Stimulated activated CD4-positive, alpha-beta T cell treated with anti-CD3 and anti-CD28 coated beads, Interleukin-1b, Interleukin-23, amount 100 ng/mL, for 1 hour (primary cell): ENCODE measurements at places on chromosomes 5 and 9.

DNA sequence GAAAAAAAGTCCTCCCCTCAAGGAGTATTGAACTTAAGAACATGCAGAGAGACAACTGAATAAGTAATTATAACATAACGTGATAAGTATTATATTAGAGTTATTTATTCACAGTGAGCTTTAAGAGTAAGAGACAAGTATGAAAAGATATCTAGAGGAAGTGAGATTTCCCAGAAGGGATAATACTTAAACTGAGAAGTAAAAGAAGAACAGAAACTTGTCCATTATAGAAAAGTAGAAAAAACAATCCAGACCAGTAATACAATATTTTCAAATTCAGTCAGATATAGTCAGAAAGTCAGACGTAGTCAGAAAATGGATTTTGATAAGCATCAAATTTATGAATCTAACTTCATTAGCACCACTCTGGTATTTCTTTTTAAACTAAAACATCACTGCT is 613.0 kb upstream of the CCNG1 start:
- no peak for DNase-seq

DNA sequence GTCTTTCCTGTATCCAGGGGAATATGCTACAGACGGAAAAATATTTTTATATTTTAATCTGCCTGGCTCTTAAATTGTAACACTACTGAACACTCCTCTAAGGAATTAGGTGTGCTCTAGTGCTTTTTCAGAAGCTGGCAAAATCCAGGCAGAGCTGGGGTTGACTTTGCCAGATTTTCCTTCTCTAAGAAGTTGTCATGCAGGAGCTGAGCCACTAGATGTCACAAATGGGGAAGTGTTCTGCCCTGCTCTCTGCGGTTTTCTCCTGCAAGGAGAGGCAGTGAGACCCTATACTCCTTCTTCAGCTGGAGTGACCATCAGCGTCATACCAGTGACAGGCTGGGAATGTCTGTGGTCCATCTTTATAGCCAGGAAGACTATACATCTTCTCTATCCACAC is 112.5 kb downstream of the HAPLN1 start:
- DNase-seq = no peak

DNA sequence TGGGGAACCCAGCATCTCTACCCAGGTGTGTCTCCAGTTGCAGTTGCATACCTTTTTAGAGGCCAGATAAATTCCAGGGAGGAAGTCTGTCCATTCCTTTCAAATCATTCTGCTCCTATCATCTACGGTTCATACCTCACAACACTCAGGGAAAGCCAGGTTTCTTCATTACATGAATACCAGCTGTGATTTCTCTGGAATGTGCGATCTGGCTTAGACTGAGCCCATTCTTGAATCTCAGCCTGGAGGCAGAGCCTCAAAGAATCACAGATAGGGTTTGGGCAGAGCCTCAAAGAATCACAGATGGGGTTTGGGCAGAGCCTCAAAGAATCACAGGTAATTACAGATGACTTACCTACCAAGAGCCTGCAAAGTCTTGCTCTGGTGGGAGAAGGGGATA is 7.2 kb downstream of the P4HA2 start:
- DNase-seq = no peak

- DNase-seq = no peak
These were observed at the start of gene CSF1R for GRCh38 chr5:150085950-150086715. Gene CSF1R (minus strand): TSS chr5:150086554. CDS start chr5:150086427, 127 bp downstream.

GRCh38 chr9:115035841-115036612 is 81.9 kb downstream of the TNC start:
- no peak for DNase-seq

DNA sequence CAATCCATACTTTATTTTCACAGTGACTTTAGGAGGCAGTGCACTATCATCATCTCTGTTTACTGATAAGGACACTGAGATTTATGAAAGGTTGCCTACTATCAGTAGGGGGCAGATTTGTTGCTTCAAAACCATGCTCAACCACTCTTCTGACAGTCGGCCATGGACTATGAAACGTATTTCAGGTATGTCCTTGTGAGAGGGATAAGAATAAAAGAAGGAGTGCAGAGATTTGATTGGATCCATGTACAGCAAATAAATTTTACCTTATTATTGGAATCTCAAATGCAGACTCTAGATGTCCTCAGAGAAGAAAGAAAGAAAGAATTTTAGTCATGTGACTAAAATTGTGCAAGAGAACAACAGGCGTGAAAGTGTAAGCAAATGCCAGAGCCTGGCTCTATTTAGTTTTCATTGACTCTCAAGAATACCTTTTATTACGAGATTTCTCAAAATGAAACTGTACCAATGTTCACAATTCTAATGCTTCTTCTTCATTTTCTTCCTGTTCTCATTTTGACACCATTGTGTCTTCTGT is 296.6 kb upstream of the RASA1 start:
- DNase-seq = no peak

DNA sequence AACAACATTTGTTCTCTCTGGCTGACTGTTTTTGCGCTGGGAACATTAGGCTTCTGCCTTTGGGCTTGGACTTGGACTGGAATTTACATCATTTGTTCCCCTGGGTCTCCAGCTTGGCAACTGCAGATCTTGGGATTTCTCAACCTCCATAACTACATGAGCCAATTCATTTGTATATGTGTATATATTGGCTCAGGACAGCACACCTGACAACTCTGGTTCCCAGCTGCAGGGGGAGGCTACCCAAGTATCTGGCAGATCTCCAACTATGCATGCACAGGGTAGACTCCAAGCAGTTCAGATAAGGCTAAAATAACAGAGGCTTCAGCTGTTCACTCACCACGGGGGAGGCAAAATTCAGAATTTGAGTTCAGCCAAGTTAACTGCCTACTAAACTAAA is 31.6 kb upstream of the F2RL1 start:
- DNase-seq = no peak

DNA sequence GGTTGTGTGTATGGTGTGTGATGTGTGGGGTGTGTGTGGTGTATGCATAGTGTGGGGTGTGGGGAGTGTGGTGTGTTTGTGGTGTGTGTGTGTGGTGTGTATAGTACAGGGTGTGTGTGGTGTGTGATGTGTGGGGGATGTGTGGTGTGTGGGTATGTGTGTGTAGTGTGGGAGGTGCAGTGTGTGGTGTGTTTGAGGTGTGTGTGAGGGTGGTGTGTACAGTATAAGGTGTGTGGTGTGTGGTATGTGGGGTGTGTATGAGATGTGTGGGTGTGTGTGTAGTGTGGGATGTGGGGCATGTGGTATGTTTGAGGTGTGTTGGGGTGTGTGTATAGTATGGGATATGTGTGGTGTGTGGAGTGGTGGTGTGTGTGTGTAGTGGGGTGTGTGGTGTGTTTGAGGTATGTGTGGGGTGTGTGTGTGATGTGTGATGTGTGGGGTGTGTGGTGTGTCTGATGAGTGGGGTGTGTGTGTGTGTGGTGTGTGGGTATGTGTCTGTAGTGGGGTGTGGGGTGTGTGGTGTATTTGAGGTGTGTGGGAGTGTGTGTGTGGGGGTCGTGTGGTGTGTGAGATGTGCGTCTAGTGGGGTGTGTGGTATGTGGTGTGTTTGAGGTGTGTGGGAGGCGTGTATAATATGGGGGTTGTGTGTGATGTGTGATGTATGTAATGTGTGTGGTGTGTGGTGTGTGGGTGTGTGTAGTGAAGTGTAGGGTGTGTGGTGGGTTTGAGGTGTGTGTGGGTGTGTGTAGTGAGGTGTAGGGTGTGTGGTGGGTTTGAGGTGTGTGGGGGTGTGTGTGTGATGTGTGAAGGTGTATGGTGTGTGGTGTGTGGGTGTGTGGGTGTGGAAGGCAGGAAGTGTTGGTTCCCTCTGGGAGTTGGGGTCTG is 8.6 kb downstream of the ECSCR start:
- DNase-seq = no peak

DNA sequence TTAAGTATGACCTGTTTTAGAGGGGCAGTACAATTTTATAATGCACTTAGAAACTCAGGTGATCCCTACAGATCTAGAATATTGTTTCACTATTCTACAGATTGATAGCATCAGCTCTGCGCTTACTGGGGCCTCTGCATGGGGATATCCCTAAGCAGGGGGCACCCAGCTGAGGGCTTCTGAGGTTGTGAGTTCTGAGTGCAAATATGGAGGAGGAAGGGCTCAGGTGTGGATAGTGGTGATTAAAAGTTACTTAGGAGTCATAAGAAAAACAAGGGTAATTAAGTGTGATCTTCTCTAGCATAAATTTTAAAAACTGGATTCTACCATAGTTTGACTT is 274.4 kb downstream of the EFNA5 start:
- no peak for DNase-seq

DNA sequence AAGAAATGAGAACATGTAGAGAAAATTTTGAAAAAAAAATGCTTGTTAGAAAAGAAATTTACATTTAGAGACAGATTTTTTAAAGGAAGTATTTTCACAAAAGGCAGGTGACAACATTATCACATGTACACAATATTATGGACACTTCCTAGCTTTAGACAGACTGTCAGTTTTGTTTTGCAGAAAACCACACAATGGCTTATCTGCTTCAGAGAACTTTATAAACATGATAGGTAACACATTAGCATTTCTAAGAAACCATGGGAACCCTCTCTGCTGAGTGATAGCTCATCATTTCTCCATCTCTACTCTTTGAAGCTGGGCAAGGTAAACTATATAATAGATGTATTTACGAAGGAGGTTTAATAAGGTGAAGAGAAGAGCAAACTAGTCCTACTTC is 25.6 kb downstream of the POU5F2 start:
- DNase-seq = no peak

GRCh38 chr5:136129445-136129844 is 3.2 kb upstream of the SMAD5 start:
- no peak for DNase-seq

DNA sequence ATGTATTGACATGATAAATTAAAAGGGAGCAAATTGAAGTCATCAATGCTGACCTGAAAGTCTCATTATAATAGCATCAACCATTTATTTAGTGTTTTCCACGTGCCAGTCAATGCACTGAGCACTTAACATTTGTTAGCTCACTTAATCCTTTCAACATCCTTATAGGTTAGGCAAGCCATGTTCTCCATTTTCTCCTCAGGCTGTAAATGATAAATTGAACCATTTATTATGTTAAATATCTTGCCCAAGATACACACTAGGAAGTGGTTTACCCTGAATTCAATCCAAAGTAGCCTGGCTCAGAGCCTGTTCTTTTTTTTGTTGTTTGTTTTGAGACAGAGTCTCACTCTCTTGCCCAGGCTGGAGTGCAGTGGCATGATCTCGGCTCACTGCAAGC is 25.0 kb upstream of the SNX2 start:
- DNase-seq = no peak

DNA sequence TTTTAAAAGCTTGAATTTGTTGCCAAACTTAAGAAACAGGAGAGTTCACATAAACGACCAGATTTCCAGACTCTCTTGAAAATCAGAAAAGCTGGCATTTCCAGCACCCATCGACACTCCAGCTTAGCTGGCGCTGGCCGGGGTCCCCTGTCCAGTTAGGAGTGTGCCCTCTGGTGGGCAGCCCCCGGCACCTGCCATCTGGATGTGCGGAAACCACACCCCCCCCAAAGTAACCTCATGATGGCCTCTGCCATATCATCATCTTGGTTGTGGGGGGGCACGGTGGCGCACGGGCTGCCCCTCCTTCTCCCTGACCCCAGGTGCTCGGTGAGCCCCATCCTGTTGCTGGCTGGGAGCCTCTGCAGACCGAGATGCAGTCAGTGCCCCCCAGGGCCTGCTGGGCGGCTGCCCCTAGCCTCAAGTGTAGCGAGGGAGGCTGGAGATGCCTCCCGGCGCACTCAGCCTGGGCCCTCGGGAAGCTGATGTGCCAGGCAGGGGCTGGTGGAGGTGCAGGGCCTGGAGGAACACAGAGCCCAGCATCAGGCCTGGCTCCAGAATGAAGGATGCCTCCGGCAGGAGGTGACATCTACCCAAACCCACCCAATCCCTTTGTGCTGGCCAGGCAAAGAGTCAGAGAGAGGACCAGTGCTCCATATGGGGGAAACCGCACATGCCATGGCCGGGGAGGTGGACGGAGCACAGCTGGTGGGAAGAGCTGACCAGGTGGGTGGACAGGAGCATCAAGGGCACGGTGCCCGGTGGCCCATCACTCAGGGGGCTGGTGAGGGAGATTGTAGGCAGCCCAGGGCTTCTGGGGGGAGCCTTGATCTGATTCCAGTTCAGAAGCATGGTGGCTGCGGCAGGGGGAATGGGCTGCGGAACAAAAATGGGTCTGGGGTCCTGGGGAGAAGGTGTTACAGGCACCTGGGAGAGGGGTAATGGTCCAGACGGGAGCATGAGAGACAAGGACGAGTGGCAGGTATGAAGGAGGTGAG is 70.6 kb downstream of the ADAMTS2 start:
- DNase-seq = no peak

DNA sequence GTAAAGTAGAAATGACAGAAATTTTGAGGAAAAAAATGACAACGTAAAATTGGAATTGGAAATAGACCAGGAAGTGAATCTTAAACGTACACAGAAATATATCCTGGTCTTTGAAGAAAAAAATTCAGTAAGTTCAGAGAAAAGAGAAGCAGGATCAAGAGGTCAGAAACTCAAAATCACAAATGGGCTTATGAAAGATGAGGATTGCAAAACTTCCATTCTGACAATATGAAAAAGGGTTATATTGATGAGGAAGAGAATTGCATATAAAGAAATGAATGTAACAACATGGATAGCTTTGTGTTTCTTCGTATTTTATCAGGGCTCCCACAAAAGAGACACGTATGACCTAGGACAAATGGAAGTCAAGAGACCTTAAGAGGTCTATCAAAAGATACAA is 58.1 kb downstream of the OXCT1 start:
- no peak for DNase-seq

DNA sequence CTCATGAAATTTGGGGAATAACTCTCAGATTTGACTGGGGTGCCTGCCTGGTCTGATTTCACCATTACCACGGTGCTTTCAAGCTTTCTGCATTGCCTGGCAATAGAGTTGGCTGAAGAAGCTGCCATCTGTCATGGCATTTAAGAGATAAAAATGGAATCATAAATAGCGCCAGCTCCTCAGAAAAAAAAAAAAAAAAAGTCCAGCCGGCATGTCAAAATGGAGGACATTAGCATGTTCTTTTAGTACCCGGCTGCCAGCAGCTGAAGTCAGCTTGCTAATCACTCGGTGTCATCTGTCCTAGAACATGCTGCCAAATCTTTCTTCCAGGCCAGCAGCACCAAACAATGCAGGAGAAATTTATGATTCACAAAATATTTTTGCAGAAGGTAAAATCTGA is 57.7 kb upstream of the CER1 start:
- DNase-seq = no peak

DNA sequence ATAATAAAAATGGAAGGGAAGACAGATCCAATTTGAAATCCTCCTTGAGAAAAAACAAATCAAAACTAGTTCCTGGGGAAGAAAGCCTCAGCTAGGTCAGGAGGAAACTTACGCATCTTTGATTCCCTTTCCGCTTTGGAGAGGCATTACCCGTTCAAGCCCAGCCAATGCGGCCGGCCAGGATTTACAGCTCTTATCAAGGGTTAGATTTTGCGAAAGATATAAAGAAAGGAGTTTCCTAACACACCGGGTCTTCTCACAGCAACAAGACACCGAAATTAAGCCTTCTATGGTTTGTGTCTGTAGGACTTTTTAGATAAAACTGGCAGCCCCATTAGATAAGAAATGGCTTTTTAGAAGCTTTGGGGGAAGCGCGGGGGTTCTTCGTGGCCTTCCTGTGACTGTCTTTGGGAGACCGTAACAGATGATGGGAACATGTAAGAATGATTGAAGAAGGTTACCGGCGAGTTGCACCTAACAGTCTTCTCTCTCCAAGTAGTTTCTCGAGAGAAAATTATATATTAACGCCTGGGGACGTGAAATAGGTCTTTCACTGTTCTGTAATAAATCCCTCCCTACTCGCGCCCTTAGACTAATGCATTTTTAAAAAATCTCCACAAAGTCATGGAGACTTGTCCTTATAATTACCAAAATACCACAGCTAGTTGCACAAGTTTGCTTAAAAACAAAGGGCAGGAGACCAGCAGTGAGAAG is 1.3 kb upstream of the ISL1 start:
- no peak for DNase-seq
